Aorta (tissue), 5 donors: ENCODE measurements at places on chromosomes 16 and 17. TPM values are rescaled to one million over a fixed set of nuclear protein-coding genes. Genes with fewer than 3 reads are reported as not detected.

The SLC2A4 gene
- 1.6 TPM for polyA plus RNA-seq

GRCh38 chr17:50044483-50044882 lies 11.4 kb upstream of the ITGA3 start:
- peak; percentile 42 for DNase-seq

- DNase-seq: no peak
Measured at GRCh38 chr17:8806926-8807550, 7.9 kb upstream of the MFSD6L start.

GRCh38 chr17:8091033-8091687 lies 3.6 kb upstream of the ALOX12B start:
- DNase-seq: no peak

DNA sequence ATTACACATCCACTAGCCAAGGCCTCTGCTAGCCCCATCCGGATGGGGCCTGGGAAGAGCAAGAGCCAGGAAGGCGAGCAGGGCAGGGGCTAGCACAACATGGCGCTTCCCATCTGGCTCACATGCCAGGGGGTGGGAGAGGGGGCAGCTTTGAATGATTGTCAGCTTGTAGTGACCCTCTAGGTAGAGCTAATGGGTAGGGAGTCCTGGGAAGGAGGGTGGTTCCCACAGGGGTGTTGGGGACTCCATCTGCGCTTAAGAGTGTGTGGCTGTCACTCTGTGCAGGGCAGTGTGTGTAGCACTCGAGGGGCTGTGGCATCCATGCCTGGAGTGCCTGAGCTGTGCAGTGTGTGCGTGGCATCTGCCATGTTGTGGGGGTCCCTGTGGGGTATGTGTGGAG lies 24.5 kb downstream of the ARHGAP23 start:
- DNase-seq: no peak

The HOXB6 gene
- polyA plus RNA-seq: 4.1 TPM

GRCh38 chr17:1275962-1276736 lies 3.3 kb upstream of the TRARG1 start:
- DNase-seq: peak; percentile 79

GRCh38 chr16:88678224-88678979 lies 7.9 kb downstream of the SNAI3 start:
- peak; percentile 73 for DNase-seq

The IGSF6 gene
- 6.5 TPM for polyA plus RNA-seq

GRCh38 chr17:50627036-50627781 lies 7.5 kb upstream of the ABCC3 start:
- no peak for DNase-seq

DNA sequence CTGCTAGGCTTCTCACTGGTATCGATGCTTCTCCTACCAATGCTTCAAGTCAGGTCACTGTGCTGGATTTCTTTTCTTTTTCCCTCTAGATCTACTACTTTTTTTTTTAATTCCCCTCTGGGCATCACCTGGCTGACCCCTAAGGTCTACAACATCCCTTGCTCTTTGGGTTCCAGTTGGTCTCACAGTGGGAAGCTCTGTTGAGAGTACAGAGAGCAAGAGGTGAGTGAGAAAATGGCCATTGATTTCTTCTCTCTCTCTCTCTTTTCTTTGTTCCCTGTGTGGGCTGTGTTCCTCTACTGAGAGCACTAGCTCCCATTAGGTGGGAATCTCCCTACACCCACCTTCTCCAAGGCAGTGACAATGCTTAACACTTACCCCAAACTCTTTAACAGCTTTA lies 413.4 kb downstream of the KCNJ2 start:
- no peak for DNase-seq

The TBC1D3E gene
- not detected for polyA plus RNA-seq

DNA sequence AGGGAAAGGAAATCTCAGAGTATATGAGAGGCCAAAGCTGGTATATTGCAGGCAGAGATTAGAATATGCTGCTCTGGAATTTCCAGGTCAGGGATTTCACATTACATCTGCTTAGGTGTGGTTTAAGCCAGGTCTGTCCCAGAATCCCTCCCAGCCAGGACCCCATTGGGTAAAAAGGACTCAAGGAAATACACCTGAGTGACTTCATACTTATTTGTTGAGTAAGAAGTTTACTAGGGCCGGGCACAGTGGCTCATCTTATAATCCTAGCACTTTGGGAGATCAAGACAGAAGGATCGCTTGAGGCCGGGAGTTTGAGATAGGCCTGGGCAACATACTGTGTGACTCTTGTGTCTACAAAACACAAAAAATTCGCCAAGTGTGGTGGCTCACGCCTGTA lies 7.2 kb downstream of the PIPOX start:
- DNase-seq: no peak

DNA sequence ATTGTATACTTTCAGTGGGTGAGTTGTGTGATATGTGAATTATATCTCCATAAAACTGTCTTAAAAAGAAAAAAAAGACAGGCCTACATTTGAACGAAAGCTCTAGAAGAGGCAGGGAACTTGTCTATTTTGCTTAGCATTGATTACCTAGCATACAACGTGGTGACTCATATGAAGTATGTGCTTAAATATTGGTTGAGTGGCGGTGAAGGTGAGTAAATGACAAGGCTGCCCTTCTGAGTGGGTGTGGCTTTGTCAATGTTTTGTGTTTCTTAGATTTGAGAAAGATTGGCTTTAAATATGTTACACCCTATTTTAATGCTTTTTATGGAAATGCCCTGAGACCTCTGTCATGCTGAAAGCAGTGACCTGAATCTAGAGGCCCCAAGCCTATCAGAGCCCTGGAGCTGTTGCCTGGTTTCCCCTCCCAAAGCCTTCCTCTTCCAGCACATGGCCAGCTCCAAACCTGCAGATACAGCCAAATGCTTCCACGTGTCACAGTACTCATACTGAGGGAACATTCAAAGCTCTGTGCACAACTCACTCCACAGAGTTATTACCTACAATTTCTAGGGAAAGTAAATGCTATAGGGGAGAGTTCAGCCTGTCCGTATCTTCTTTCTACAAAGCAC lies 260.0 kb downstream of the PHKB start:
- DNase-seq: no peak

GRCh38 chr17:63345611-63346010 lies 100.5 kb downstream of the CYB561 start:
- no peak for DNase-seq

DNA sequence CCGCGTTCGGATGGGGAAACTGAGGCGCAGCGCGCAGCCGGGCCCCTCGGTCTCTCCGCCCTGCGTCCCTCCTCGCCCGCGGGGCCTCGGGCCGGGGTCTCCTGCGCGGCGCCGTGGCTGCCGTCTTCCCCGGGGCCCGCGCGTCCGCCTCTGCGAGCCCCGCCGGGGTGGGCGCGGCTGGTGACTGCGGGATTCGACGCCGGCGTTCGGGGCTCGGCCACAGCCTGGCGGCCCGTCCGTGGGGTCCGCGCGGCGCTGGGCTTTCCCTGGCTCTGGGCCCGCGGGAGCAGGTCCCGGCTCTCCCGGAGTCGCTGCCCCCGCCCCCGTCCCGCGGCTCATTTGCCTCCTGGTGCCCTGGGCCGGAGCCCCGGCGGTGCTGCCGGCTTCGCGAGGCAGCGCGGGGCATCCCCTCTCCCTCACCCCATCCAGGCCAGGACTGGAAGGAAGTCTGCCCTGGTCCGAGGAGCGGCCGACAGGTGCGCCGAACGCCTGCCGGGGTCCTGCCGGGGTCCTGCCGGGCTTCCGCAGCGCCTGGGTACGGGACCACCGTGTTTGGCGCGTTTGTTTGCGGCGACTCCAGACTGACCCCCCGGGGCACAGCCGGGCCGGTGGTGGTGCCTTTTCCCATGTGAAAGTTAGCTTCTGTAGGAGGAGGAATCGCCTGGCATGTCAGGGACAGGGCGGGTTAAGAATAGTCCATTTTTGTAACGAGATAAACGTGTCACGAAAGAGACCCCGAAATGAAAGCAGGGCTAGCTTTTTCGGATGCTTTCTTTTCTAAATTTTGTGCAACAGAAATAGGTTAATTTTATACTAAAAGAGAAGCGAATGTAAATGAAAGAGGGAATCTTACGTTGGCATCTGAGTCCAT lies 671 bp downstream of the CHMP6 start:
- peak; percentile 47 for DNase-seq

The ROGDI gene
- polyA plus RNA-seq: 23.8 TPM

- no peak for DNase-seq
Measured at GRCh38 chr17:8789743-8790142, 9.4 kb downstream of the MFSD6L start.

DNA sequence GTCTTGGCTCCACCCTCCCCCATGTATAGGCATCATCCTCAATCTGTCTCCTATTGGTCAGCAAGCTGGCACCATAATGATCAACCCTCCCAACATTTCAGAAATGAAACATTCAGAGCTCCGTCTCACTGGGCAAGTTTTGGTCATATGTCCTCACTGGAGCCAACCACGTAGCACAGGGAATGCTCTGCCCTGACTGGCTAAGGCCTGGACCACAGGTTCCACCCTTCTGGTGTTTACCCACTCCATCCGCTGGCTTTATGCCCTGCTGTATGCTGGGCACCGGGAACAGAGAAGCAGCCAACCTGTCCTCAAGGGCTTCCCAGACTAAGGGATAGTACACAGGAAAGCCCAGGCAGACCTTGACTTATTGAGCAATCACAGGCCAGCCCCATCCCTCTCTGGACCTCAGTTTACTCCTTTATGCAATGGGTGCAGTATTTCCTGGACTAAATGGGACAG lies 20.5 kb downstream of the MYO15A start:
- DNase-seq: no peak

The TMEM88 gene
- not detected for polyA plus RNA-seq

- DNase-seq: no peak
Measured at GRCh38 chr17:69170377-69170776, 28.7 kb upstream of the ABCA6 start.

The MYH2 gene
- polyA plus RNA-seq: 0.05 TPM

DNA sequence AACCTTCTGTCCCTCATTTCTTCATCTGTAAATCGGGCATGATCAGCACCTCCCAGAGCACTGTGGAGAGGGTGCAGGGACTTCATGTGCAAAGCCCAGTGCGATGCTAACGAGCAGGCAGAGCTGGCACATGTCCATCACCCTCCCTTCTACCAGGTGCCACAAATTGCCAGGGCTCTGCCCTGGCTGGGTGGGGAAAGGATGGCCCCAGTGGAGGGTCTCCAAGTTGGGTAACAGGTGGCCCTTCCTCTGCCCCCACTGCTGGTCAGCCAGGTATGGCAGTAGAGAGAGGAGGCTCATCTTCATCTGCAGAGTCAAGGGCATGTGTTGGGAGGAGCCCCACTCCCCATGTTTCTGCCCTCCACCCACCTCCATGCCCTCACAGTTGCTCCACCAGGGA lies 61.5 kb upstream of the CDH5 start:
- DNase-seq: no peak

The CA7 gene
- 12.8 TPM for polyA plus RNA-seq

The PPY gene
- not detected for polyA plus RNA-seq

DNA sequence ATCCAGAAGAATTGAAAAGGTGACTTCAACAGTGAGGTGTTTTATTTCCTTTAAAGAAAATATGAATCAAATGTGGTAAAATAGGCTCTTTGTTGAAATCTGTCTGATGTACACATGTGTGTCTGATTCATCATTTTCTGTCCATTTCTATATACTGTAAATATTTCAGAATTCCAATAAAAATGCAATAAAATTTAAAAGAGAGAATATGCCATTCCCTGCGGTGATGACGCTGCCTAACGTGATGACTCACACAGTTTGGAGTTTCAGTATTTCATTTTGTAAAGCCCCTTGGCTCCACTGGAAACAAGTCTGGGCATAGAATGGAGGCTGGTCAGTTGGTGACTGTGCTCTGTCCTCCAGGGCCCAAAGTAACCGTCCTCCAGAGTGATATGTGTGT lies 482.5 kb upstream of the CDH5 start:
- no peak for DNase-seq

- no peak for DNase-seq
Measured at GRCh38 chr16:79627092-79627491, 26.6 kb upstream of the MAF start.

GRCh38 chr16:63776437-63776836 lies 1345.4 kb downstream of the CDH11 start:
- DNase-seq: no peak

The CACNG5 gene
- polyA plus RNA-seq: not detected

DNA sequence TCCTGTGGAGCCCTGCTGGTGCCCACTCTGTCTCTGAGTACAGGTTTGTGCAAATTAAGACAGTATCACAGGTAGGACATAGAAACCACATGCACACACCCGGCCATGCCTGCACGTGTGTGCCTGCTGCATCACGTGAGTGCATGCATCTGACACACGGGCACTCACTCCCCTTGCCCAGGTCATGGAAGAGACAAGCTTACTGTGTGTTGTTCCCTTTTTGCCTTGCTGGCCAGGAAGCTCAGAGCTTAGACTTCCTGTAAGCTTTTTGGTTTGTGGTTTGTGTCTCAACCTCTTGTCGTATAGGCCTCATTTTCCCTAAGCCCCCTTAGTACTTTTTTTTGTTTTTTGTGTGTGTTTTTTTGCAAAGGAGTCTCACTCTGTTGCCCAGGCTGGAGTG lies 25.0 kb downstream of the ZNF469 start:
- no peak for DNase-seq

The FAM171A2 gene
- polyA plus RNA-seq: 0.05 TPM

GRCh38 chr16:87265261-87265660 lies 51.9 kb downstream of the C16orf95 start:
- DNase-seq: no peak

The CDH8 gene
- polyA plus RNA-seq: 0.33 TPM

DNA sequence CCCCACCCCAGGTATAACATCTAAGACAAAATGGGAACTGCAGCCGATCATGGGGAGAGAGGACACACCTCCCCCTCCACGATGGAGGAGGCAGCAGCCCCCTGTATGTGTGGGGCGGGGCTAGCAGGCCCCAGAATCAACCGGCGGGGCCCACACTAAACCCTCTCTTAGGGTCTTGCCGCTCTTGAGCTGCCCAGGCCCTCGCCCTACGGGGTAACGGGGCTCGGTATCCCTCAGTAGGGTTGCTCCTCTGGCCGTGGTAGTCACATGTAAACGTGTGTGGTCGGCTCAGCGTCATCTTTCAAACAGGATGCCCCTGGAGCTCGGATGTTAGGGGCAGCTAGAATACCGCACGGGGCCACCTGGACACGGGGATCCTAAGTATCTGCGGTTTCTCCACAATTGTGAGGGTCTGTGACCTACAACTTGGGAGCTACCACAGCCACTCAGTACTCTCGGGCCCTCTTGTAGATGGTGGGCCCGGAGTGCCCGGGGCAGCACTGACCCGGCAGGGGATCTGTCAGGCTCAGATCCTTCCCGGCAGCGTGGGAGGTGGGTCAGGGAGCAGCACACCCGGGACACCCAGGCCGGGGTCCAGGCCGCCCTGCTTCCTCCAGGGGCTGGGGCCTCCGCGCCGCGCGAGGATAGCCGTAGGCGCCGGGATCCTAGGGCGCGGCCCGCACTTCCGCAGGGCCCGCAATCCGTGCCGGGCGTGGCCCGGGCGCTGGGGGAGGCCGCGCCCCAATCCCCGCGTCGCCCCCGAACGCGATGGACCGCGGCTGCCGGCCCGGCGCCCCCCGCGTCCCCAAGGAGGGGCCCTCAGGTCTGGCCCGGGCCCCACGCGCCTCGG lies 781 bp downstream of the ARHGDIA start:
- peak; percentile 64 for DNase-seq

DNA sequence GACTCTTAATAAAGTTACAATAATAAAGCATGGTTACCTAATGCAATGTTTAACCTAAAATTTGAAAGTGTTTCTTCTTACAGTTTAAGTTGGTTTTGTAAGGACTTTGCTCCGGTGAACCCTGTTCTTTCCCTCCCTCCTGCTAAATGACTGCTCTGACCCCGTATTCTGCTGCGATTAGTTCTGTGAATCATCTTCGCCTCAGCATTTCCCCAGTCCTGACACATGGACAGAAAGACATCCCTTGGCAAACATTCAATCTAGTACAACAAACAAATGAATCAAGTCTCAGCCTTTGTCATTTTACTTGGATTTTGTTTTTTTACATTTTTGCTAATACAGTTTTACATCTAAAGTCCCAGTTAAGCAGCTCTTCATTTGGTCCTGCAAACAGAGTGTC lies 15.4 kb downstream of the KCNJ2 start:
- no peak for DNase-seq
